ENCODE measurements at places on chromosomes 6 and 20.

DNA sequence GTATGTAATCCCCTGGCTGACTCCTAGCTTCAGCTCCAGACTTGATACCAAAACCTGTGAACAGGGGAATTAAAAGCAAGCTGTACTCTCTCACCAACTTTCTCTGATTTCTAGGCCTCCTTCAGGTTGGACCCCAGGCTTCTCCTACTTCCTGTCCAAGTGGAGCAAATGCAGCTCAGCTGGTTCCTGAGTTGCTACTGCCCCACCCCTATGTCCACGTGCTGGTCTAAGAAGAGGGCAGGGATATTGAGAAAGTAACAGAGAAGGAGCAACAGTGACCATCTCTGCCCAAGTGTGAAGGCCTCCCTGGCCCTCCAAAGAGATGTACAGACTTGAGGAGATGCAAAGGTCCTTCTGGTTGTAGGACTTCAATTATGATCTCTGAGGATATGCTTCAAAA lies 188.3 kb upstream of the MCHR2 start:
- DNase-seq = no peak

GRCh38 chr20:34075647-34076046 lies 36.4 kb downstream of the EIF2S2 start:
- no peak for DNase-seq

GRCh38 chr6:168631564-168631963 lies 190.6 kb downstream of the SMOC2 start:
- no peak for DNase-seq

- DNase-seq = no peak
Observed at GRCh38 chr20:35263532-35264341, 14.2 kb downstream of the MMP24OS start.

GRCh38 chr6:149941583-149942460 lies at the start of gene ULBP2:
Gene ULBP2, plus strand, starts transcription at chr6:149942014. Its CDS starts 59 bp downstream, at chr6:149942073.
- DNase-seq = peak; percentile 83

DNA sequence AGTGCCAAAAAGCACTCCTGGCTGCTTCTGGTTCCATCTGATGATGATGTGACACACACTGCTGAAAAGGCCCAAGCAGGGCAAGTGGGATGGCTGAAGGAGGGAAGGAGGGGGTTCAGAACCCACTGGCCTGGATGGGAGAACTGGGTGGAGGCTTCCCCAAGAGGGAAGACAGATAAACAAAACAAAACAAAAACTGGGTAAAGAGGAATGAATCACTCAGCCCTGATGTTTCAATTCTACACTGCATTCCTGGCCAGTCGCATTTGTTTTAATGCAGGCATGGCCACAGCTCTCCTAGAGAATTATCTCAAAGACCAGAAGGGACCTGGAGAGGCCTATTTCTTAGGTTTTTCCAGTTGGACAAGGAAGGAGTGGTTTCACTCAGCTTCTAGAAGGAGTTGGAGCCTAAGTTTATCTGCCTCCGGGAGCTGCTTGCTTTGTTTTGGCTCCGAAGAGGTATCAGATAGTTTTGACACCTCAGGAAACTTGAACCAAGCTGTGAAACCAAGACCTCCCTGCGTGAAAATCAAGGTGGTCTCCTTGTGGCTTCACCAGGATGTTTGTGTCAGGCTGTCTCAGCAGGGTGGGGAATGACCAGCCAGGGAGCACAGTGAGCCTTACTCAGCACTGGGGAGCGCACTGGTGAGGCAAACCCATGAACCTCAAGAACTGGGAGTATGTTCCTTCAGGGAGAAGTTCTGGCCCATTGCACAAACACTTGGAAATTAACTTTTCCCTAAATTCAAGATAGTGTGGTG lies 16.1 kb downstream of the TTPAL start:
- no peak for DNase-seq

GRCh38 chr6:166361077-166361429 lies 18.7 kb upstream of the SFT2D1 start:
- DNase-seq = no peak

GRCh38 chr6:157785636-157786035 lies 37.4 kb upstream of the SNX9 start:
- no peak for DNase-seq

DNA sequence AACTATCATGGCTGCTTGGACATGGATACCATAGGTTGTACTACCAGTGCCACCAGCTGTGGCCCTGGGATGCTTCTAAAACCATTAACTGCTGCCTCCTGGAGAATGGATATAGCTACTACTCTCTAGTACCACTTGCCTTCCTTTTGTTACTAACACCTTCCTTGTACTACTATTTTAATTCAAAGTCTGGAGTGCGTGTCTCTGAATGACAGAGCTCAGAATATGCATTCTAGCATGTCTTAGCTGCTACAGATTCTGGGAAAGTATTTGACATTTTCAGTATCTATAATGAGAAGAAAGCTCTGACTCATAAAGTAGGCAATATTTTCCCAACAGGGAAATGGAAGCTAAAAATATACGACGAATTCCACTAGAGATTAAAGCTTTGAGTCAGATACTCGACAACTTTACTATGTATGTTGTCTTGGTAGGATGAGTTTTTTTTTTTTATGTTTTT lies 112.3 kb downstream of the PFDN4 start:
- peak; percentile 34 for DNase-seq

- DNase-seq = no peak
Observed at GRCh38 chr6:34964564-34964963, 75.5 kb downstream of the ANKS1A start.

GRCh38 chr20:37868851-37869333 lies 34.0 kb upstream of the VSTM2L start:
- no peak for DNase-seq

DNA sequence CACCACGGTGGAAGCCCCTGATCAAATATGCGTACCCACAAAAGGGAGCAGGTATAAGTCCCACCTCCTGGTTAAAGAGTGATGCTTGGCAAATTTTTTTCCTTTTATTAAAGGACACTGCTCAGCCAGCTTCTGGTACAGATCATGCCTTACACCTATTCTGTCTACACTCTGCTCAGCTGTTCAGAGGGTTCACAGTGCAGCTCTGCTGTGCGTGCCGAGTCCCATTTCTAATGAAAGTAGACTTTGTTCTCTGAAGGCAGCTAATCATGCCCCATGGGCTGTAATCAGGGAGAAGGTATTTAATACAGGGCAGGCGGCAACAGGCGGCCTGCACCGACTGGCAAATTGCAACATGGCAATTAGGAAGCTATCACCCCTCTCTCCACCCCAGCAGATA lies 16.3 kb downstream of the LRRC73 start:
- no peak for DNase-seq

DNA sequence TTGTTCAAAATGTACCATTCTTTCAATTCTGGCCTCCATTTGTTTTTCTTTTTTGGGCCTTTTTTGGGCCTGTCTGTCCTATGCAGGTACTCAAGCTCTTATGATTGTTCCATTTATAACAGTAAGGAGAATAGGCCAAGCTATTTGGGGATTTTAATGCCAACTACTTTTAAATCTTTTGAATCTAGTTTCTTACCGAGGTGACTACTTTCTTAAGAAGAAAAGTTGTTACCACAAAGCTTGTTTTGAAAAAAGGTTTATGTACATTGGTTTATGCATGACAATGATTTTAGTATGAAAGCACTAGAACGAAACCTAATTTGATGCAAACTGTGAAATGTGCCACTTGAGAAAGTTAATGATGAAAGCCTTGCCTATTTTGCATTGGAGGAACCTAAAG lies 98.3 kb upstream of the MTHFD1L start:
- no peak for DNase-seq

DNA sequence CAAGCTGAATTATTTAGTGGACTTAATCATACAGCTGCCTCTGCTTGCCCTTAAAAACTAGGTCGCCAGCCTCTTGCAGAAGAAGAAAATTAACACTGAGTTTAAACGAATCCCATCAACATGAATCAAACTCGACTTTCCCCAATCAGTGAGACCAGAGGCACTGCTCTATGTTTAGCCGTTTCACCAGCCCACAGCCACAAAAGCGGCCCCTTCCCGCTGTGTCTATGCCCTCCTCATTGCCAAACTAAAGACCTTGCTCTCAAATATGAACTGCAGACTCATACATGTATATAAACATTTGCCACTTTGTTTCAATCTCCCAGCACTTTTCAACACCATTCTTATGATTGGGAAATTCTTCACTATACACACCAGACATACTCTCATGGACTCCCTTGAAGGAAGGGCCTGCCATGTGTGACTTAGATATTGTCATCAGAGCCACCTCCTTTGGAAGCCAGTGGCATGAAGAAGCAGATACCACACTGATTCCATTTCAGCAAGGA lies 105.8 kb upstream of the ADGRF1 start:
- DNase-seq = no peak

GRCh38 chr6:159075506-159076228 lies 30.9 kb upstream of the TAGAP start:
- DNase-seq = no peak

Data from AG04449 (cell line).